ENCODE measurements at places on chromosomes 4 and X.

DNA sequence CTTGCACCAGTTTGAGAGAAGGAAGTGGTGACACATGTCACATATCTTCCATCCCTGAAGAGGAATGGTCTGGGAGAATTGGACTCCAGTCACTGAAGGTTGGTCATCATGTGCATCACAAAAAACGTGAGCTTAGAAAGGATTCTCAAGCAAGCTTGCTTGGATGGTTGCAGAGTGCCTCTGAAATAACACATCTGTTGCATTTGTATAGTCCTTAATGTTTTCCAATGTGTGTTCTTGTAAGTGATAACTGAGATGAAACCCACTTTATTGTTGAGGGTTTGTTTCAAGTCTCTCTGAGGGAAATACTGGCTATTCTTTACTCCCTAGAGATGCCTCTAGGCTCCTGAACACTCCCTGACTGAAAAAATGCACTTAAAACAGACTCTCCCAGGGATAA is 184.5 kb upstream of the MBNL3 start:
- no peak for DNase-seq

DNA sequence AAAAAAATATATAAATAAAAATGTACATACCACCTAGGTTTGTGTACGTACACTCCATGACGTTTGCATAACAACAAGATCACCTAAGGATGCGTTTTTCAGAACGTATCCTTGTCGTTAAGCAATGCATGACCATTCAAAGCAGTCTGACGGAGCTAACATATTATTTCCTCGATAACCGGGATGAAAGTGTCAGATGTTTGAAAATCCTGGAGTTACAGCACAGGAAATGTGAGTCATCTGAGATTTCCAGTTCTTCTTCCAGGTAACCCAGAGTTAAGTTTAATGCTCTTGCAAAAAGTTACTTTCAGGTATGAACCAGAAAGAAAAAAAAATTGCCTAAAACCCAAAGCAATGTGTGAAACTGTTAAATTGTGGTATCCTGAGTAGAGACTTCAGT is 107.9 kb downstream of the LDB2 start:
- DNase-seq: no peak

DNA sequence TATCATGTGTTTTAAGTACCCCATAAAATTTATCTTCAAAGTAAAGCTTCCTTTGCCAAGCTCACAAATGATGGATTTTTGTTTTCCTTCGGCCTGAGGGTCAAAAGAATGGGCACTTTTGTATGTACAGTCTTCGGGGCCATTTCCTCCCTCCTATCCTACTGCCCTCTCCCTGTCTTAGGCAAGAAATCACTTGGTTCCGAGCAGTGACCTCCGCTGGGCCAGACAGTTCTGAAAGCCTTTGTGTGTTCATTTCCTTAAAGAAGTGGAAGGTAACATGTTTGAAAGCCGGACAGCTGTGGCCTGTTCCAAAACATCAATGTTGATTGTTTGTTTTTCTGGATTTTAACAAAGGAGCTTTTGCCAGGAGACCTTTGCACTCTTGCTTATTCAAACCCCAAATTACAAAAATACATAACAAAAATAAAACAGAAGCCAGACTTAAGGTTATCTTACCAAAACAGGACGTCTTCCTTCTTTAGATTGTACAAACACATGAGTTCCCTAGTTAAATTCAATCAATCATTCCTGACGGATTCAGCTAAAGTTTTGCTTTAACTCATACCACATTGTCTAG is 110.6 kb upstream of the LIMCH1 start:
- no peak for DNase-seq

DNA sequence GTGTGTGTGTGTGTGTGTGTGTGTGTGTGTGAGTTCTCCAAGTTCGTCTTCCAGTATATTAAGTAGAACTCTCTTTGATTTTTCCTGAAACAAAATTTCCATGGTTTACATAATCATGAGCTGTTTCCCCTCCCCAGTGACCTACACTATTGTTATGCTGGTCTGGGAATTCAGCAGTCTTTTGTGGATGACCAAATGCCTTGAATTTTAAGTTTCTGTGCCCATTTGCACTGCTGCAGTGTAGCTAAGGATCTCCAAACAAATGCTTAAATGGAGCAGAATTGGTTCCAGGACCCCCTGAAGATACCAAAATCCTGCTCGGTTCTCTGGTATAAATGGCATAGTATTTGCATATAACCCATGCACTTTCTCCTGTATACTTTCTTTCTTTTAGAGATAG is 77.2 kb upstream of the SLC34A2 start:
- no peak for DNase-seq

DNA sequence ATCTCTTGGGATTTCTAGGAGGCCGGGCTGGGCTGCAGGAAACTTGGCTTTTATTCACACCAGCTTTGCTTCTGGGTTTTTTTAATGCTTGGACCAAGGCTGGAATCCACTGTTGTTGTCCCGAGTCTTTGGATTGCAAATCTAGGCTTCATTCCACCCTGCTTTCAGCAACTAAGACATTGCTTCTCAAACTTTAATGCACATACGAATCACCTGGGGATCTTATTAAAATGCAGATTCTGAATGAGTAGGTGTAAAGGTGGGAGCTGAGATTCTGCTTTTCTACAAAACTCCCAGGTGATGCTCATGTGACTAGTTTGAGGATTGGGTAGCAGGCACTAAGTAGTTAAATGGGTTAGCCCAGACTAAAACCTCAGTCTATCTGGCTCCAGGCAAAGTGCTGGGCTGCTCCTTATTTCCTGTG is 39.2 kb upstream of the GPC4 start:
- DNase-seq: no peak

- no peak for DNase-seq
Observed at GRCh38 chrX:49910344-49910743, 12.1 kb upstream of the CLCN5 start.

DNA sequence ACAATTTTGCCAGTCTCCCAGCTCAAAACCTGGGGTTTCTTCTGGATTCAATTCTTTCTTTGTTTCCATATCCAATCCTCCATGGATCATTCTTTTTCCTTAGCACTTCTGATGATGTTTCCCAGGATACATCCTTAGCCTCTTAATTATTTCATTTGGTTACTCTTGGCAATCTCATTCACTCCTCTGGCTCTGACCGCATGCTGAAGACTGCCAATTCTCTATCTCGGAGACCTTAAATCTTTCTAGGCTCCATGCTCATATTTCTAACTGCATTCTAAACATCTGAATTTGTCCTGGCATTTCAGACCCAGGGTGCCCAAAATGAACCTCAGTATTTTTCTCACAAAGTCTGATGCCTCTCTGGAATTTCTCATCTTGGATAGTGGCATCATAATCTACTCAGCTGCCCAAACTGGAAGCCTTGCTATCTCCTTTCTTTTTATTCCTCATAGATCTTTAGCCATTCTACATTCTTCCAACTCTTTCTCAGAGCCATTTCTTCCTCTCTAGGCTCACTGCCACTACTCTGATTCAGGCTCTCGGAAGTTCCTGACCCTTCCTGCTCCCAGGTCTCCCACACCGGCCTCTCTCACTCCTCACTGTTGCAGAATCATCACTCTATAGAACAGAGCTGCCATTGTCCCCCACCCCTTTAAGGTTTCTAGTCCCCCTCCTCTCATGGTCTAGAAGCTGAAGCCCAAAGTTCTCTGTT is 290.2 kb downstream of the CAMK2D start:
- no peak for DNase-seq

- no peak for DNase-seq
Observed at GRCh38 chr4:105356194-105356593, 117.7 kb downstream of the PPA2 start.

DNA sequence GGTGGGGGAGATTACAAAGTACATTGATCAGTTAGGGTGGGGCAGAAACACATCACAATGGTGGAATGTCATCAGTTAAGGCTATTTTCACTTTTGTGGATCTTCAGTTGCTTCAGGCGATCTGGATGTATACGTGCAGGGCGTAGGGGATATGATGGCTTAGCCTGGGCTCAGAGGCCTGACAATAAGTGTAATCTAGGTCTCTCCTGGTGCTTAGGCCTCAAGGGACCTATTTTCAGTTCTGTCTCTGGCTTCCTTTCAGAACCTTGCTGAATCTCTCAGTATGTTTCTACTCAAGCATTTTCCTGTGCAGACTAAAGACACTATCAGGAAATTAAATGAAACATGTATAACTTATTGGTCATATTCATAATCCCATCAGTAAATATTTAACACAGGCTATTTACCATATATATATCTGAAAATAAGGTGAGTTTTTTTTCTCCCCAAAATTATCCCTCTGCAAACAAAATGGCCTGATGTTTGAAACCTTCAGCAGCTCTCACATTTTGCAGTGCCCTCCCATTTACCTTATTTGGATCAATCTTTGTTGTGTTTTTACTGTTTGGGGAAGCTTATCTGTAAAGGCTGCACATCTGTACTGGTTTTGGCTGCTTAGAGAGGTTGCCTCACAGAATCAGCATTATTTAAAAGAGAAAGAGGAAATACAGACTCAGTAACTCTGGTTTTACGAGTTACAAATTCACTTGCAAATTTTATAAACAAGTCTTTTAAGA is 2.3 kb upstream of the ZCCHC4 start:
- no peak for DNase-seq

GRCh38 chr4:169971456-169972015 is 54.7 kb downstream of the MFAP3L start:
- no peak for DNase-seq

DNA sequence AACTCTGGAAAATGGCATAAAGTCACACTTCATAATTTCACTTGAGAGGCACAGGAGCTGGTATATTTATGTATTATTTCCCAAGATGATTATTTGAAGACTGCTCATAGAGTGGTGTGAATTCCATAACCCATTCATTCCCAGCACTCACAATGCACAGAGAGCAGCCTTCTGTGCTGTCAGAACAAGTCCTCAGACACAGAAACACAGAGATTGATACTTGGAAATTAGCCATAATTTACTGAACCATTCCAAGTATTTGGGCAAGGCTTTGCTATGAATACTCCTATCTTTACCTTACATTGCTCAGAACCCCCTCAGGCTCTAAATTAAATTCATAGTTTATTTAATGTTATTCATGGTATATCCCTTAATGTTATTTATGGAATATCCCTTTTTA is 53.6 kb downstream of the PABPC4L start:
- DNase-seq: no peak

DNA sequence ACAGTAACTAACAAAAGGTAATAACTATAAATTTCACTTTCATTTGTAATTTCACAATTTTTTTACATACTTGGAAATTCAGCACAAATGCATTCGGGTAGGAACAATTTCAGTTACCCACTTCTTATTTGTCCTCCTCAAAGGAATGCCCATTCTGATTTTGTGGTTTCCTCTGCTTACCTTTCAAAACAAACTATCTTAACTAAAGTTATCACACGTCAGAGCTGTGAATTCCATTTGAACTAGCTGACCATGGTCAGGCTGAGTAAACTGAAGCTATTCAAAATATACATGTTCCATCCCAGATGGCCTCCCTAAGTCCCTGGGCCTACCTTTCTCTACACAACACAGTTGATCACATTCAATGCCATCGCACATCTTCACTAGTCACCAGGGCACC is 4.5 kb downstream of the CTPS2 start:
- DNase-seq: no peak

GRCh38 chr4:80049813-80050534 is 23.1 kb downstream of the ANTXR2 start:
- DNase-seq: no peak

- no peak for DNase-seq
Observed at GRCh38 chr4:169745291-169745690, 12.5 kb downstream of the HPF1 start.

GRCh38 chr4:108890484-108890881 is 127.6 kb upstream of the ETNPPL start:
- DNase-seq: no peak

- DNase-seq: no peak
Observed at GRCh38 chr4:10237131-10237530, 120.5 kb upstream of the WDR1 start.

DNA sequence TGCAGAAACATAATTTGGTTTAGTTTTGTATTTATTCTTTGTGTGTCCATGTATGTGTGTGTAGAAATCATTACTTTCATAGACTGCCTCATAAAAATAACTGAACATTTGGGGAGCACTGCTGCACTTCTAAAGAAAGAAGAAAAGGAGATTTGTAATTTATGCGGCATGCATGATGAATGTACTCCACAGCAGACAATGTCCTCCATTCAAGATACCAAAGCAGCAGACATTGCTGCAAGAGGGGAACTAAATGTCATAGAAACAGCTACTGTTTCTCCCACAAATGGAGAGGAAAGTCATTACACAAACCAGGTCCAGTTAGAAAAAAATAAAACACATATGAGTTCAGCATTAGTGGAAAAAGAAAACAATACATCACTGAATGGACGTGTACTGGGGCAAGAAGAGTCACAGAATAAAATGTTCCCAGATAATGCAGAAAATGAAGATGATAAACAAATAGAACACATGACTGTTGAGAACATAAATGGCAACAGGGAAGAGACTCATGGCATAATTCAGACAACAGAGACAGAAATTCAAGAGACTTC is 2.6 kb downstream of the DTHD1 start:
- no peak for DNase-seq

- DNase-seq: no peak
Observed at GRCh38 chr4:173547889-173548288, 17.9 kb upstream of the HAND2 start.

DNA sequence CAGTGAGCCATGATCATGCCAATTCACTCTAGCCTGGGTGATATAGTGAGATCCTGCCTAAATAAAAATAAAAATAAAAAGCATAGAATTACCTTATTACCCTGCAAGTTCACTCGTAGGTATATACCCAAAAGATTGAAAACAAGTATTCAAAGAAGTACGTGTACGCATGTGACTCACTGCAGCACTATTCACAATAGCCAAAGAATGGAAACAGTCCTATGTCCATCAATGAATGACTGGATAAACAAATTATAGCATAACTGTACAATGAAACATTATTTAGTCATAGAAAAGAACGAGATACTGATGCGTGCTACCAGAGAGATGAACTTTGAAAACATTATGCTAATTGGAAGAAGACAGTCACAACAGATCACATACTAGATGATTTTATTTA is 204.6 kb upstream of the DIAPH2 start:
- DNase-seq: no peak

GRCh38 chrX:150478496-150479492 is 89.6 kb upstream of the MTM1 start:
- no peak for DNase-seq

- no peak for DNase-seq
Observed at GRCh38 chr4:170398218-170398617, 308.5 kb upstream of the AADAT start.

- no peak for DNase-seq
Observed at GRCh38 chr4:130545171-130545570, 1449.2 kb downstream of the C4orf33 start.

All from body of pancreas (tissue), 4 donors.